ENCODE measurements at places on chromosomes 6 and 20. TPM values are rescaled to one million over a fixed set of nuclear protein-coding genes. Genes with fewer than 3 reads are reported as not detected.

The OPRM1 gene
- not detected for total RNA-seq

The MEI4 gene
- total RNA-seq, result not detected

The R3HDML gene
- not detected for total RNA-seq

The SIM1 gene
- total RNA-seq, result not detected

The MARCKS gene
- 27.9 TPM for total RNA-seq

The TCFL5 gene
- total RNA-seq, result 19.8 TPM

The ENPP5 gene
- total RNA-seq, result not detected

The RBBP9 gene
- 11.5 TPM for total RNA-seq

The C6orf52 gene
- total RNA-seq, result 0.82 TPM

The DDX43 gene
- total RNA-seq, result not detected

The ZNF337 gene
- total RNA-seq, result 17.3 TPM

The LST1 gene
- not detected for total RNA-seq

The ZKSCAN3 gene
- 0.88 TPM for total RNA-seq

The EEF1A2 gene
- total RNA-seq, result 49.6 TPM

The KCNG1 gene
- total RNA-seq, result 183 TPM

The NECAB3 gene
- 44.0 TPM for total RNA-seq

The CCDC170 gene
- 0.45 TPM for total RNA-seq

The KHDC1L gene
- not detected for total RNA-seq

The PRKN gene
- total RNA-seq, result 1.8 TPM

The TFAP2C gene
- 72.8 TPM for total RNA-seq

The SMLR1 gene
- not detected for total RNA-seq
